Renal pelvis (tissue), 12 donors: ENCODE measurements at places on chromosomes 5 and 9.

DNA sequence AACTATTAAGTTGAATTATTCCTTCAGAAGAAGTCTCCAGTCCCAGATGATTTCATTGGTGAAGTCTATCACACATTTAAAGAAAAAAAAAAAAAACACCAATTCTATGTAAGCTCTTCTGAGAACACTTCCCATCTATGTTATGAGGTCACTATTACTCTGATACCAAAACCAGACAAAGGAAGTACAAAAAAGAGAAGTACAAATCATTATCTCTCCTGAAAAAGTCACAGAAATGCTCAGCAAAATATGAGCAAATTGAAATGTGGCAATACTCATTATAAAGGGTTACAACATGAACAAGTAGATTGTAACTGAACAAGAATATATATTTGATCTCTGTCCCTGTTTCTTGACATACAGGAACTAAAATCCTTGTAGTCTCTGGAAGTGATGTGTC, 280.4 kb downstream of the TLE1 start:
- no peak for DNase-seq

DNA sequence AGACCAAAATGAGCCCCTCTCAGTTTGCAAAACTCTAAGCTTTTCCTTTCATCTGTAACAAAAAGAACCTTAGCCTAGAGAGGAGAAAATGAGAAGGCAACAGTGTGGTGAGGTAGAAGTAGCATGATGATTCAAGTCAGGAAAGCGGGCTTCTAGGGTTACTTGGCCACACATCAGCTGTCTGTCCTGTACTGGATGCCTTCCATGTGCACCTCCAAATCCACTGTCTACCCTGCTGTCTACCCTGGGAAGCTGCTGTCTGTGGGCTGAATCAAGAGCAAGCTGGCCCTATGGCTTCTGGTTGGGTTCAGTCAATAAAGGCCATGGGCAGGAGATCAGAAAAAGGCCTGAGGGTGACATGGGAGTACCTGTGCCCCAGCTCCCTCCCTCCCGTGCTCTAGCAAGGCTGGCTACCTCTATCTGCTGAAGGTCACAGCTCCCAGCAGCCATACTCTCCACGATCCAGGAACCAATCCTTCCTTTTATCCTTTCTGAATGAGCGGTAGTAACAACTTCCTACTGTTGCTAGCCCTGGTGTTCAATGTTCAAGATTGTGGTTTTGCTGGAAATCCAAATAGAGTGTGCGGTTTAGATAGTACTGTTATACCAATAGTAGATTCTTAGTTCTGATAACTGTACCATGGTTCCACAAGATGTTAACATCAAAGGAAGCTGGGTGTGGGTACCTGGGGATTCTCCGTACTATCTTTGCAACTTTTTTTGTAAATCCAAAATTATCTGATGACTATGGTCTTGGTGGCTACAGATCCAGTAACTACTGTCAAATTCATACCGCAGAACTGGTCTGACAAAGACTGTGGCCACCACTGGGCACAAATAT, 191.0 kb downstream of the ESM1 start:
- DNase-seq, result no peak

DNA sequence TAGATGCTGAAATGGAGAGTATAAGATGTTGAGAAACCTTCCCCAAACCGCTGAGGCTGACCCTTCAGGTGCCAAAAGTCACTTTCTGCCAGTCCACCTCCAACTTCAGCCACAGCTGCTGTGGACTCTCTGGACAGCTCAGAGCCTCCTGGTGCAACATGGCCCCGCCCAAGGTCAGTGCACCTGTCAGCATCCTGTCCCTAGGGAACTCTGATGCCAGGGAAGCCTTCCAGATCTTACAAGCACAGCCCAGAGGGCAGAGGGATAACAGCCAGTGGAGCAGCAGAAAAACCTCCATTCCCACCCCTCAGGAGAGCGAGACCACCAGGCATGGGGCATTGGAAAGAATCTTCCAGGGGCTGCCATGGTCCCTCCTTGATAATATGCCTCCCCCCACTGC, 10.5 kb upstream of the PTGES2 start:
- no peak for DNase-seq

- no peak for DNase-seq
Measured at GRCh38 chr9:1794547-1795270, 220.4 kb upstream of the SMARCA2 start.
